ENCODE measurements at places on chromosomes 2 and 18.

GRCh38 chr2:24497685-24498084 is 6.6 kb downstream of the NCOA1 start:
- DNase-seq = no peak

GRCh38 chr2:42030829-42031228 is 17.0 kb upstream of the PKDCC start:
- no peak for DNase-seq

- no peak for DNase-seq
Measured at GRCh38 chr2:149849136-149849535, 261.6 kb upstream of the MMADHC start.

- DNase-seq = no peak
Measured at GRCh38 chr2:59195851-59196250, 954.7 kb upstream of the FANCL start.

GRCh38 chr2:177495945-177496344 is 103.4 kb downstream of the AGPS start:
- DNase-seq = no peak

DNA sequence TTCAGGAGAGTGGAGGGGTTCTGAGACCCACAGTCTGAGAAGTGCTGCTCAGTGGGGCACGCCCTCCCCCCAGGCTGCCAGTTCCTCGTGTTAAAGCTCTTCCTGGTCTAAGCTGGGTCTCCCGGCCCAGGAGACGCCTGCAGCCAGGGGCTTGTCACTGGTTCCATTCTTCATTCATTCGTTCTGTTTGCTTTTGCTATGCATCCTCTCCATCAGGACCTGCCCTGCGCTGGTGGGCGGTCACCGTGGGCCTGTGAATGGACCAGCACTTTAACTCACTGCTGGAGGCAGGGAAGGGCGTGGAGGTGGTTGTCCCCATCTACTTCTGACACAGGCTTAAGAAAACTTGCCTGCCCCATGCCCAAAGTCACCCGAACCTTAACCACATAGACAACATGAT is 272.8 kb upstream of the HDAC4 start:
- no peak for DNase-seq

GRCh38 chr2:238004077-238004830 is 37.4 kb downstream of the UBE2F start:
- no peak for DNase-seq

- DNase-seq = no peak
Measured at GRCh38 chr2:63696496-63696895, 107.7 kb downstream of the MDH1 start.

GRCh38 chr2:16189029-16189835 is 248.9 kb downstream of the MYCN start:
- DNase-seq = no peak

GRCh38 chr2:234355021-234355720 is 141.7 kb downstream of the ARL4C start:
- no peak for DNase-seq

DNA sequence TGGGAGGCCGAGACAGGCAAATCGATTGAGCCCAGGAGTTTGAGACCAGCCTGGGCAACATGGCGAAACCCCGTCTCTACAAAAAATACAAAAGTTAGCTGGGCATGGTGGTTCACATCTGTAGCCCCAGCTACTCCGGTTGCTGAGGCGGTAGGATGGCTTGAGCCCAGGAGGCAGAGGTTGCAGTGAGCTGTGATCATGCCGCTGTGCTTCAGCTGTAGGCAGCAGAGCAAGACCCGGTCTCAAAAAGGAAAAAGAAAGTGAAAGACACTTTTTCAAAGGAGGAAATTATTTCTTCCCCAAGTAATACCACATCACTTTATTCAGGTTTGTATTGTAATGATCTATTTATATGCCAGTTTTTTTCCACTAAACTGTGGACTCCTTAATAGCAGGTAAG is 35.7 kb upstream of the TAF4B start:
- no peak for DNase-seq

GRCh38 chr18:78629426-78629825 is 350.2 kb upstream of the SALL3 start:
- no peak for DNase-seq

DNA sequence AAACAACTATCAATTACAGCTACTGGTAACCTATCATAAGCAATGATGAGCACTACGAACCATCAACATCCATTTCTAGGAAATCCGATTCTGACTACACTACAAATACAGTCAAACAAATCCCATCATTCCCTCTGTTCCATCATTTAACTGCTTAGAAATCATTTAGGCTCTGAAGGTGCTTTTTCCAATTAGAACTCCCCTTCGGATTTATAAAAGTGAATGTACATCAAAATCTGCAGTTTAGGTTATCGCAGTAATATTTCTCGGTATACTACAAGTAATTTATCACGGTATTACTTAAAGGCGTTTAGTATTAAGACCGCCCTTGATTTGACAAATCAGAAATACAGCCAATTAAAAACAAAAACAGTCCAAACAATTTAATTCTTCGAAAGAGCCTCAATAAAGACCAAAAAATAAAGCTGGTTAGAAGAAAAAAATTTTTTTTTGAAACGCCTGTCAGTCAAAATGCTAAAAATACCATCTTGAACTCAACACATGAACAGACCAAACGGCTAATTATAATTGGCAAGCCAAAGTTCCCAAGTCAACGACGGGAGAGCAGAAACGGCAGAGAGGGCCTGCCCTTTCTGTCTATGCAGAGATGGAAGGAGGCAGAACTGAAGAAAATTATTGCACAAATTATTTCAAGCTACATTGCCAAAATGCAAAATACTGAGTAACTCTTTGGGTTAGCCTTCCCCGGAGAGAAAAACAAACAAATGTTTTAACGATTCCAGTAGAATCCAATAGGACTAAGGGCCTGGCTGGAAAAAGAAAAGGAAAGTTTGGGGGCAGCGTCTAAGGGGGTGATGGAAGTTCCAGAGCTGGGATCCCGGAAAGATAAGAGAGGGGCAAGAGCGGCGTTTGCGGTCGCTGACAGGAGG is 1.2 kb downstream of the VPS54 start:
- no peak for DNase-seq

- no peak for DNase-seq
Measured at GRCh38 chr2:200761266-200761665, 50.4 kb upstream of the BZW1 start.

DNA sequence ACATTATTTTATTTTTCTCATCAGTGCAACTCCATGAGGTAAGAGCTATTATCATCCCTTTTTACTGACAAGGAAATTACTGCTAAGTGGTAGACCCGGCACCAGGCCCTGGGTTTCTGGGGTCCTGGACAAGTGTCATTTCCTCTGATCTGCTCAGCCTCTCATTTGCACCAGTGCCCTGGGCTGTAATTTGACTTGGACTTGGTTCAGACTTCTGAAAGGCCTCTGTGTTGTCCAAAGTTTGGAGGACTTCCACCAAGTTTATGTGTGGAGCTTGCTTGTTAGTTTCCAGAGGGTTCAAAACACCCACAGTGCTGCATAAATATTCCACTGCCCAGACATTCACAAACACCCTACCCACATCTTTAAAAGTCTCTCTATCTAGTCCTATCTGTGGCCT is 44.0 kb upstream of the PPP1CB start:
- no peak for DNase-seq

DNA sequence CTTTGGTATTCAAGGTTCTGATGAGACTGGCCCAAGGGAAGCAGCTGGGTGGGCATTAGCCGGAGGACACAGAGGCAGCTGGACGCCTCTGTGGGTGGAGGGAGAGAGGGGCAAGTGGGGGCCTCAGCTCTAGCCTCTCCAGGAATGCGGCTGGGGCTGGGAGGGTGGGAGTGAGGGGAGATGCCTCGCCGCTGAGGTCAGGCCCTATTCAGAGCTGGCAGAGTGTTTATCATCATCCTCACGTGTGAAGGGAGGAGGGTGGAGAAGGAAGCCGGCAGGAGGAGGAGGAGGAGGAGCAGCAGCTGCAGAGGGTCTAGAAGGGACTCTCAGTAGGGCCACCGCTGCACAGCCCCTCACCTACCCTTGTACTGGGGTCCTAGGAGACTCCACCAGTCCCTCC is 43.1 kb downstream of the TNS1 start:
- DNase-seq = no peak

DNA sequence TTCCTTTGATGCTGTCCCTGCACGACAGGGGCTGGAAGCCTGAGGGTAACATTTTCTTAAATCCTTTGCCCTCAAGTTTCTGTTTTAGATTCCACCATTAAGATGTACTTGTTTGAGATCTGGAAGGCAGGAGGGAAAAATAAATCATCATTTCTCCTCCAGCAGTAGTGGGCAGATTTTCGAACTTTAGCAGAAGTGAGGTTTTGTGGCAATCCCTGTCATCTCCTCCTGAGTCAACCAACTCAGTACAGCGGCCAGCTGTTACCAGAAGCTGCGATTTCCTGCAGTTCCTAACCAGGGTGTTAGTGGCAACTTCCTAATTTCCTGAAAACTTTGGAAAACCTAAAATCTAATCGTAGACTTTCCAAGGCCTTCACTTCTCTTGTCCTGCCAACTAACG is 517.2 kb upstream of the ACVR2A start:
- DNase-seq = no peak

- DNase-seq = no peak
Measured at GRCh38 chr2:30978854-30979253, 159.4 kb downstream of the GALNT14 start.

GRCh38 chr2:117432746-117433145 is 381.7 kb upstream of the DDX18 start:
- DNase-seq = no peak

DNA sequence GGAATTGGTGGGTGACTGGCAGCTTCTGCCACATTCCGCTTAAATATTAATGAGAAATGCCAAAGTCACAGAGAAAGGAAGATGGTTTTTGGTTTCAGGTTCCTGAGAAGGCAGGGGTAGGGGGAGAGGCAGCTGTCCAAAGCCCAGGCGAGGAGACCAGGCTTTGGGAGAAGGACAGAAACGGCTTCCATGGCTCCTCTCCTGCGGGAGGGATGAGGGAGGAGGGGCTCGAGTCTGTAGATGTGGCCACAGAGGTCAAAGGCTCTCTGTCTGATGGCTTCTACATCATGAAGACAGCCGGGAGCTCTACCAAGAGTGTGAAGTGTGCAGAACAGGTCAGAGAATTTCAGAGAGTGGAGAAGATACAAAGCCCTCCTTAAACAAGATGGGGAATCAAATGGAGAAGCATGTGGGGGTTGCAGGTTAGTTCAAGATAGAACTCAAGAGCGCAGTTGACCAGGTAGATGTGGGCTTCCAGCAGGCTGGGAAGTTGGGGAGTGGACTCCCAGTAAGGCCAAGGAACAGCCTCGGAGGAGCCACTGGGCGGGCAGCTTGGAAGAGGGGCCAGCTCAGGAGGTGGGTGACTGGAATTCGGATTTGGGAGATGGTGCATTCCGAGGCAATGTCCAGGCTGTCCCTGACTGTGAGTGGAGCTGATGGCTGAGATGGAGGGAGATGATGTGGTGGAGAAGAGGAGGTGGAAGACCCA is 23.8 kb upstream of the HPCAL1 start:
- no peak for DNase-seq

DNA sequence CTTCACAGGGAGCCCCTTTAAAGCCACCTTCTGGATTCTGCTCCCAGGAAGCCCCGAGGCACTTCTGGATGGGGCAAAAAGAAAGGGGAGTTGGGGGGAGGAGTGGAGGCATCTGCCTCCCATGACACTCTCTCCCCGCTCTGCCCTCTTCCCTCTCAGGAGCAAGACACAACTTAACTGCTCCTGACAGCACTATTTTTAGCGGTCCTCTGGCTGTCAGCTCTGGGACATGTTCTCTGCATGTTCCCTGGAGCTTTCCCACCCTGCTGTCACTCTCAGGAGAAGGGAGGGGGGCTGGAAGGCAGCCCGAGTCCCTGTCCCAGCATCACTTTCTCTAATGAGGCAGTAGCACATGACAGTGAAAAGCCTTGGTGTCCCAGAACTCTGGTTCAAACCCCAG is 32.3 kb downstream of the PLB1 start:
- no peak for DNase-seq

GRCh38 chr2:148526509-148527346 is 117.8 kb upstream of the EPC2 start:
- DNase-seq = no peak

- DNase-seq = no peak
Measured at GRCh38 chr18:58353581-58353980, 275.3 kb downstream of the ALPK2 start.

- no peak for DNase-seq
Measured at GRCh38 chr2:234075947-234076346, 25.4 kb downstream of the SPP2 start.

DNA sequence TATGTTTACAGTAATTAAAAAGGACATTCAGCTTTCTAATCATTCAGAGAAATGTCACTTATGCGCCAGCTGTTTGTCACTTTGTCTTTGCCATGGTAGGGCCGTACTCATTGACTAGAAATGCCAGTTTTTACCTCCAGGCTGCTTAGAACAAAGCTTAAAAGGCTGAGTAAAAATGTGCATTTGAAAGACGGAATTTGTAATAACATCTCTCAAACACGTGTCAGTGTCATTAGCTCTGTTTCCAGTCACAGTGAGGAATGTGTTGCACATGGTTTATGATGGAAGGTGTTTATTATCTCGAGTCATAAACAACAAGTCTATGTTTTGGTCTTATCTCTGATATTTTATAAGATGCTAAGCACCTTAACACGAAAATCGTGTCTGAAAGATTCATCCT is 118.2 kb downstream of the SNTG2 start:
- no peak for DNase-seq

DNA sequence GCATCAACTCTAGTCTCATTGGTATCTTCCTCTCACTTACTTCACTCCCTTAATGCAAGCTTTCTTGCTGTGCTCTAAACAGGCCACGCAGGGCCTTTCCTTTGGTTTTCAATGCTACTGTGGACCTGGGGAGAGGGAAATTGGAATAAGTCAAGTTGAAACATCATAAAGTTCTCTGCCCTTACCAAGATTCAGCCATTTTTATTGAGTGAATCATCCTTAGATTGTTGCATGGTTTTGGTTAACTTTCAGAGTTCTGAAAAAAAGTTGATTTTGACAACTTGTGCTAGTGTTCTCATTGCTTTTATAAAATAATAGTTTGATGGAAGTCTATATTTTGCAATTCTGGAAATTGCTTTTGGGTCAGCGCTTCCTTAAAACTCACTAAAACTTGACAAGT is 852.8 kb upstream of the ACVR2A start:
- no peak for DNase-seq

DNA sequence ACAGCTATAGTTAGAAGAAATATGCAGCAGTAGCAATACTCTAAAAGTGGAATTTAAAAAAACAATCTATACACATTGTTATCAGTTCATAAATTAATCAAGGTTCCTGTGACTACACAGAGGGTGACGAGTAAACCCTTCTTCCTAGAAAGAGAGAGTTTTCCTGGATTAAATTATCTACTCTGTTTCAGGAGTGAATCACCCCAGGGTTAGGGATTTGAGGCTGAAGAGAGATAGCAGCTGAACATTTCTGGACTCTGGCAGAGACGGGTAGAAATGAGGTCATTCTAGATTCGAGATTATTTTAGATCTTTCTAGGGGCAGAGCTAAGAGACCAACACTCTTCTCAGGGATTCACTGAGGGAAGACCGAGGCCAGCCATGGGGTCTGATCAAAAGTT is 38.8 kb upstream of the PMAIP1 start:
- no peak for DNase-seq

GRCh38 chr18:2657788-2658458 is 2.4 kb downstream of the SMCHD1 start:
- DNase-seq = no peak

GRCh38 chr2:238731961-238732360 is 115.9 kb upstream of the TWIST2 start:
- no peak for DNase-seq
